EH (cell line): ENCODE measurements at places on chromosomes 3 and 15.

DNA sequence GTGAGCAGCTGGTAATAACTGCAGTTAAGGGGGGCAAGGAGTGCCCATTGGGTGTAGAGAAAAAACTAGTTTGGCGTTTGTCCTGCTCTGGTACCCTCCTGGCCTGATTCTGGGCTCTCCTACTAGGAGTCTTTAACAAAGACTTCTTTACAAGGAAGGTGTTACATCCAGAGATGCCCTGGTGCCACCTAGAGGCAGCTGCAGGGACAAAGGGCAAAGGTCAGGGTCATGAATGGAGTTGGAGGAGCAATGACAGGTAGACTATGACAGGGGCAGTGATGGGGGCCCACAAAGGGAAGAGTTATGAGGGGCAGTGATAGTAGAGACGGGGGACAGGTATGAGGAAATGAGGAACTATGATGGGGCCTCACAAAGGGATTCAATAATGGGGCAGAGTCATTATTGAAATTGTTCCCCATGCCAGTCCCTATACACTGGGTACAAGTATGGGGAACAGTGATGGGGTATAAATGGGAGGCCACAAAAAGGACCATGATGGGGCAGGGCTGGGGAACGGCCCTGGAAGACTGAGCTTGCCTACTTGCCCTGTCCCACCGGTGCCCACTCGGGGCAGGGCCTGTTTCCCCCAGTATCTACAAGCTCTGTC, 7.9 kb downstream of the CCDC71 start:
- DNase-seq, result peak; percentile 31

DNA sequence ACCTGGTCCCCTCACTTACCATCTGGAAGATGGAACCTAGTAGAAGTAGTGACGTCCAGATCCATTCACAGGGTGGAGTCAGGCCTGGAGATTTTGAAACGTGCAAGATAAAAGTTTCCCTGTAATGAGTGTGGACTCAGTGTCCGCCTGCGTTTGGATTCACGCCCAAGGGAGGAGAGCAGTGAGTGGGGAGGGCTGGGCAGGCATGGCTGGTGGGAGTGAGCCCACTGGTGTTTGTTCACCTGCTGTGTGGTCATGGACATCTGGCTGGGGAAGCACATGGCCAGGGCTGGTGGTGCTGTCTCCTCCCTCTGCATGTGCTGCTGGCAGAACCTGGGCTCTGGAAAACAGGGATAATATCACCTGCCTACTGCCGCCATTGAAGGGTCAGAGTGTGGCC, 37.0 kb downstream of the RLBP1 start:
- DNase-seq, result no peak

- no peak for DNase-seq
Measured at GRCh38 chr3:185758912-185759311, 65.9 kb downstream of the IGF2BP2 start.

- DNase-seq, result no peak
Measured at GRCh38 chr15:47507221-47507985, 209.9 kb upstream of the SEMA6D start.

DNA sequence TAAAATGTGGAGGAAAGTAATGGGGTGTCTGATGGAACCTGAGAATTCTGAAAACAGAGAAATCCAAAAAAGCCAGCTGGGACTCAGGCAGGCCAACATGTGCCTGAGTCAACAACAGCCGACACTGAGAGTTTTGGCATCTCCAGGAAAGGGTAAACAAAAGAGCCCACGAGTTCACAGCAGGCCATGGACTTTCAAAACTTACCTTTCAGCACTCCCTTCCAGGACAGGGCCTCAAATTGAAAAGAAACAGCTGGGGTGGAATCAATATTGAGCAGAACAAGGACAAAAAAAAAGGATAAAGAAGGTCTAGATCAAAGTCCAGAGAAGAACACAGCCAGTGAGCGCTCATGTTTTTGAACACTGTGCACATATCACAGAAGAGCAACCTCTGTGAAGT, 735.4 kb upstream of the GRM7 start:
- no peak for DNase-seq

- no peak for DNase-seq
Measured at GRCh38 chr15:66019368-66019767, 150.1 kb downstream of the RAB11A start.

DNA sequence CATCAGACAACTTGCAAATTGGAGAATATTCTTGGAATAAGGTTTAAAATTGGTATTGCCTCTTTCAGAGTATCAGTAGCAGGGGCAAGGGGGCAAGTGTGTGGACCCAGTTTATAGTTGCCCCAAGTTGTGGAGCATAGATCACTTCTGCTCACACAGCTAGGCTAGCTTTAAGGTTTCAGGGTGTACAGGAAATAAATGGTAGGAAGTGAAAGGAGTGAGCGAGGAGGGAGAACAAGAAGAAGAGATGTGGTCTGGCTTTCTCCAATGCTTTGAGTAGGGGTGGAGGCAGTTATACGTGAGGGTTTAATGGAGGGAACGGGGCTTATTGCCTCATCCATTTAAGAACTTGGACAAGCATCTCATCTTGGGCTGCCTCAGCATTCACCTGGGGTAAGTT, 290.0 kb upstream of the CFAP20DC start:
- no peak for DNase-seq

GRCh38 chr3:54146506-54147239, 24.3 kb downstream of the CACNA2D3 start:
- peak; percentile 11 for DNase-seq

GRCh38 chr15:100338247-100338646, 3.5 kb downstream of the ADAMTS17 start:
- no peak for DNase-seq

DNA sequence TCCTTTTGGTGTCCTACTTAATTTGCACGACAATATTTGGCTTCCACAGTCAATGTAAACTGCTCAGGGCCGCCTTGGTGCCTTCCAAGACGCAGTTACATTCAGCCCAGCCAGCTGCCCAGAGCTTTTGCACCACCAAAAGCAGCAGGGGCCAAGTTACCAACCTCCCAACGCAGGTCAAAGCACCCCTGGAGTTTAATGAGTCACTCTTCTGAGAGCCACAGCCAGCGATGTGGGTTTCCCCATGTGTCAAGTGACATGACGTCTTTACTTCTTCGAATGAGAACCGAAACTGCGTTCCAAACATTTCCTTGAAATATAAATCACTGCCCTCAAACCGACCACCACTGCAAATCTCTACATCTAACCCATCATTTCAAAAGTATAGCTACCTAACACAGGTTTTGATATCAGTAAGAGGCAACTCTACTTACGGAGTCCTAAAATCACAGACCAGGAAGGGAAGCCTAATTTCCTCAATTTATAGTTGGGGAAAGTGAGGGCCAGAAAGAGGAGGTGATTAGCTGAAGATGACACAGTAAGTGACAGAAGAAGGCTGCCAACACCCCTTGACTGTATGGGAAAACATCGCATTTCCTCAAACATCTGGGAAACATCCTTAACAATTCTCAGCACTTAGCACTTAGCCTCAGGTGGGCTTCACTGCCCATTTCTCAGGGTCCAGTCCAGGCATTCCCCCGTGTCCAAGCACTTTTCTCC, 24.5 kb downstream of the MB21D2 start:
- peak; percentile 96 for DNase-seq

- no peak for DNase-seq
Measured at GRCh38 chr3:172635588-172635987, 75.3 kb downstream of the NCEH1 start.

GRCh38 chr15:58240191-58240932, 102.2 kb downstream of the AQP9 start:
- DNase-seq, result no peak

GRCh38 chr15:51866751-51867150, 37.3 kb downstream of the TMOD3 start:
- peak; percentile 51 for DNase-seq

- DNase-seq, result peak; percentile 81
Measured at GRCh38 chr15:65638681-65639089, 16.9 kb downstream of the SLC24A1 start.

- DNase-seq, result peak; percentile 99
Measured at GRCh38 chr3:112653209-112653871, 12.4 kb upstream of the CCDC80 start.

GRCh38 chr15:92228830-92229229, 164.9 kb upstream of the ST8SIA2 start:
- no peak for DNase-seq

DNA sequence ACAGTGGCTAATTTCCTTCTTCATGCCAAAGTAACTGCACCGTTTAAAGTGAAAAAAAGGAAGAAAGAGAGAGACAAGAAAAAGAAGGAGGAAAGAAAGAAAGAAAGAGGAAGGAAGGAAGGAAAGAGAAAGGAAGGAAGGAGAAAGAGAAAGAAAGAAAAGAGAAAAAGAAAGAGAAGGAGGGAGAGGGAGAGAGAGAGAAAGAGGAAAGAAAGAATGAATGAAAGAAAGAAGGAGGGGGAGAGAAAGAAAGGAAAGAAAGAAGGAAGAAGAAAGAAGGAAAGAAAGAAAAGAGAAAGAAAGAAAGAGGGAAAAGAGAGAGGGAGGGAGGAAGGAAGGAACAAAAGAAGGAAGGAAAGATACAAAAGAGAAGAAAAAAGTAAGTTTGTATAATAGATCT, 100.6 kb downstream of the GTPBP8 start:
- no peak for DNase-seq

DNA sequence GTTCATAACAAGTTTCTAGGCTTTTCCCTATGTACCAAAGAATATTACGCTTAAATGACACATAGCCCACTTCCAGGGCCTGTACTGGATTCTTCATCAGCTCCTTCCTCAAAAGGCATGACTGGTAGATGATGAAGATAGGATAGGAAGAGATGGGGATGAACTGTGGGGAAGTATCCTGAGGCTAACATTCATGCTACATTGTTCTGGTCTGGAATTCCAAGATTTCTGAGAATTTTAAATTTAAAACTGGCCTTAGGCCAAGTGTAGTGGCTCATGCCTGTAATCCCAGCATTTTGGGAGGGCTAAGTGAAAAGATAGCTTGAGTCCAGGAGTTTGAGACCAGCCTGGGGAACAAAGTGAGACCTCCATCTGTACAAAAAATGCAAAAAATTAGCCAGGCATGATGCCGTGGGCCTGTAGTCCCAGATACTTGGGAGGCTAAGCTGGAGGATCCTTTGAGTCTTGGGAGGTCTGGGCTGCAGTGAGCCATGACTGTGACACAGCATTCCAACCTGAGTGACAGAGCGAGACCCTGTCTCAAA, 160.1 kb upstream of the PLAAT1 start:
- peak; percentile 32 for DNase-seq

DNA sequence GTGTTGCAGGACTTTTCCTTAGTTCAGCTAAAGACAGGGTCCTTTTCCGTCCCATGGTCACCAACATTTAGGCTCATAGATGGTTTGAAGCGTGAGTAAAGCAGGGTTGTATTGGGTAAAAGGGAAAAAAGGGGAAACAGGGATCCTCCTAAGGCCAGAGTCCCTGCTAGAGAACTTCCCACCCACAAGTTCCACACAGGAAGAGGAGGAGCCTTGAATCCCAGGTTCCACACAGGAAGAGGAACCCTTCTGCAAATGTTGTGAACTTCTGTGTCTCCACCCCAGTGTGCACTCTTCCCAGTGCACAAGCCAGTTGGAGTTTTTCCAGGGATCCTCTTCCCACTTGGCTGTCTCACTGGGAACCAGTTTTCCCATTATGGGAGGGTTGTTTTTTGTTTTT, 27.6 kb upstream of the ATP8B4 start:
- DNase-seq, result peak; percentile 20

- DNase-seq, result no peak
Measured at GRCh38 chr15:27706300-27706699, 392.8 kb downstream of the OCA2 start.

DNA sequence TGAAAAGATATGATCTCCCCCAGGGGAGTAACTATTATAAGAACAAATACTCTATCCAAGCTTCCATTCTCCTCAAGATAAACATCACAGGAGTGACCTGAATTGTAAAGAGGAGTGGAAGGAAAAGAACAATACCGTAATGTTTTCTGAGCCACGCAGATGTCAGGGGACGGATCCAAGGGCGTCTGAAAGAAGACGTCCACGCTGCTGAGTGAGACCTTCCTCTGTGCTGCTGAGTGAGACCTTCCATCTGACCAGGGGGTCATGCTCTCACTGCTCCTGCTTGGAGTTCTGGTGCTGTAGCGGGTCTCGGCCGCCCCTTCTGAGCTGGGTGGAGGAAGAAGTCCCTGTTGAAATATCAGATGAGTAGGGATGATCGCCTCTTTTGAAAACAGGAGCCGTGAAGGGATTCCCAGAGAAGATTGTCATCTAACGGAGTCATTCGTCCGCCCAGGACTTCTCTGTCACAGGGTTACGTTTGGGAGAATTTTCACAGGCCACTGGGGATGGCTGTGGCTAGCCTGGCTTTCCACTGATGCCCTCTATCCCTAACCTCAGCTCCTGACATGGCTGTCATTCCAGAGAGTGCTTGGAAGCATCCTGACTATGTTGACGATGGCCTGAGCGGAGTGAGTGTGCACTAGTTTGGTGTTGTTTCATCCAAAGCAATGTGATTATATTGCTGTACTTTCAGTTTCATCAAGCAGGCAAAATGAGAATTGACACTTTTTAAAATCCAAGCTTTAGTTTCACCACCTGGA, 184.9 kb downstream of the APBA2 start:
- DNase-seq, result no peak

GRCh38 chr15:54681584-54681983, 515.2 kb downstream of the RSL24D1 start:
- DNase-seq, result no peak

DNA sequence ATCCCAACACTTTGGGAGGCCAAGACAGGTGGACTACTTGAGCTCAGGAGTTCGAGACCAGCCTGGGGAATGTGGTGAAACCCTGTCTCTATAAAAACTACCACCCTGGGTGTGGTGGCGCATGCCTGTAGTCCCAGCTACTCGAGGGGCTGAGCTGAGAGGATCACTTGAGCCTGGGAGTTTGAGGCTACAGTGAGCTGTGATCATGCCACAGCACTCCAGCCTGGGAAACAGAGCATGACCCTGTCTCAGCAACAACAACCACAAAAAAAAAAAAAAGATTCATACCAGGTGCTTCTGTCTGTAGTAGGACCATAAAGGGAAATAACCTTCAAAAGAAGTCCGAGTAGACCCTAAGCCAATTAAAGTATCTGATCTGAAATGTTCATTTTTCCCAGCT, 94.5 kb downstream of the SERPINI1 start:
- no peak for DNase-seq
